ENCODE measurements at places on chromosomes 6 and 20.

DNA sequence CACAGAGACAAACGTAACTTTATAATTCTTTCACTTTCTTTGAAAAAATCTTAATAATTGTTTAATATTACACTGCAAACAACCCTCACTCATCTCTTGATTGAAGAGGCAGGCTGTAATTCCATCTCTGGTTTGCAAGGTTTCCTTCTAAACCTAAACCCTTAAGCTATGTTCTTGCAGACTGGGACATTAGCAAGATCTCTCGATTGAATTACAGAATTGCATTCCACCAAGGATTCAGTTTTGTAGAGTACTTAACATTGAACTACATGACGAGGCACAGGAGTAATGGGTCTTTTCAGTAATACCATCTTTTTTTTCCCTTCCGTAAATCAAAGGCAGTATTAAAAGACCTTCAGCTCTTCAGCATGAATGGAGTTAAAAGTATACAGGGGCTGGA lies 111.6 kb upstream of the EEF1E1 start:
- DNase-seq: no peak

- peak; percentile 58 for DNase-seq
Observed at GRCh38 chr6:113857556-113858479, 673 bp downstream of the MARCKS start.

- DNase-seq: no peak
Observed at GRCh38 chr6:35312076-35312800, 14.6 kb downstream of the DEF6 start.

DNA sequence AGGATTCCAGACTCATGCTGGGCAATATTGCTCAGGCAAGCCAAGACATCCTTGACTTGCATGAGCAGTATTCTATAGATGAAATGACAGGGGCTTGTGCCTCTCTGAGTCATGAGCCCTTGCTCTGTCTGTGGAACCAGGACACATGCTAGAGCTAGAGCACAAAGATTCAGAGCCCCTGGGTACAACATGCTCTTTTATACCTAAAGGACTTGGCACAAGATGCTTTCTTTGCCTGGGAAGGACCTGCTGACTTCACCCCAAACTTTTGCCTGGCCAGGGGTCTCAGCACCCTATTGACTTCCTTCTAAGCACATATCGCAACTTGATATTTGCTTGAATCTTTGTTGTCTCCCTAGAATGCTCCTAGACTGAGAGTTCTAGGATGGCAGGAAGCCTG lies 27.4 kb downstream of the TGM6 start:
- no peak for DNase-seq

GRCh38 chr20:48770700-48771442 lies 56.9 kb downstream of the PREX1 start:
- no peak for DNase-seq

DNA sequence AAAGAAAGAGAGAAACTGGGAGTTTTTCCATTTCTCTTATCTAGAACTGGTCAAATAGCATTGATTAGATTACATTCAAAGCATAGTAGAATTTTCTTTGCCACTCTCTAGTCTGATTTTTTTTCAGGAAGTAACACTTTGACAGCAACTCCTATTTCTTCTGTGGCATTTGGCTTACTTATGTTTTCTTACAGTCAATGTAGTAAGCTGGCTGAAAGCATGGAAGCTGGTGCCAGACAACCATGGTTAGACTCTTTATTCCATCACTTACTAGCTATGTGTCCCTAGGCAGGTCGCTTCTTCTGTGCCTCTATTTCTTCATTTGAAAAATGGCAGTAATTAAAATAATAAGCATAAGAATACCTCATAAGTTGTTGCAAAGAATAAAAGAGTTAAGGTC lies 54.2 kb upstream of the OPRM1 start:
- no peak for DNase-seq

GRCh38 chr6:40606526-40606925 lies 19.4 kb upstream of the LRFN2 start:
- no peak for DNase-seq

GRCh38 chr6:48101290-48101689 lies 9.7 kb downstream of the PTCHD4 start:
- DNase-seq: peak; percentile 5

DNA sequence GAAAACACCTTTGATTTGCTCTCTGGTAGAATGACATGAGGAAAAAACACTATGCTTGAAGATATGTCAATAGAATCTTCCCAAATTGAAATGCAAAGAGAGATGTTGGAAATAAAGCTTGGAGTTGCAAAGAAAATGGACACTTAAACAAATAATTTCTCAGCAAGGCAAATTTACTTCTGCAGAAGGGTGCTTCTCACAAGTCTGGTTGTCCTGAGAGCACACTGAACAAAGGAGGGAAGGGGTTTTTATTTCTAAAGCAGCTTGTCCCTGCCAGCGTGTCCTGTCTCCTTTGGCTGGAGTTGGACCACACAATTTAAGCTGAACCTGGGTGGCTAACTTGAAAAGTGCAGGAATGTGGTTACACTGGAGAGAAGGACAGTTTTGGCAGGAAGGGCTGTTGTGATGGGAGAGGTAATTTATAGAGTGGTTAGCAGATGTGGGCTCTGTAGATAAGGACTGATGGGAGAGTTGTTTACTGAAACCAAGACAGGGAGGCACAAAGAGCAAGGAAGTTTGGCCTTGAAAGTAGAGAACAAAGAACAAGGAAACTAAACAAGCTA lies 454.6 kb upstream of the EYS start:
- DNase-seq: no peak

GRCh38 chr6:153997221-153997620 lies 41.8 kb upstream of the OPRM1 start:
- no peak for DNase-seq

DNA sequence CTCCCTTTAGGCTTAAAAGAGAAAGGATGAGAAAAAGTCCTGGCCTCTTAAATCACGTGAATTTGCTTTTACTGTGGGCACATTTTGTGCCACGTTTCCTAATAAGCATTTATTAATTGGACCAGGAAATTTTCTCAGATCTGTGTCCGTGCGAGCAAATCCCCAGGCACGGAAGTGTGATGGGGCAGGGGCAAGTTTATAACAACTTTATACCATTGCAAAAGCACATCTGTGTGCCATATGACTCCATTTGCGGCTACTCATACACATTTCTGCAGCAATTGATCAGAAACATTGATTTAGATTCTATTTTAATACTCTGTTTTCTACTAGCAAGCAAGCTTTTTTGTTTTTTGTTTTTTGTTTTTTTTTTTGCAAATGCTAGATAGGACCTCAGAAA lies 373.2 kb downstream of the TAF4 start:
- DNase-seq: no peak

DNA sequence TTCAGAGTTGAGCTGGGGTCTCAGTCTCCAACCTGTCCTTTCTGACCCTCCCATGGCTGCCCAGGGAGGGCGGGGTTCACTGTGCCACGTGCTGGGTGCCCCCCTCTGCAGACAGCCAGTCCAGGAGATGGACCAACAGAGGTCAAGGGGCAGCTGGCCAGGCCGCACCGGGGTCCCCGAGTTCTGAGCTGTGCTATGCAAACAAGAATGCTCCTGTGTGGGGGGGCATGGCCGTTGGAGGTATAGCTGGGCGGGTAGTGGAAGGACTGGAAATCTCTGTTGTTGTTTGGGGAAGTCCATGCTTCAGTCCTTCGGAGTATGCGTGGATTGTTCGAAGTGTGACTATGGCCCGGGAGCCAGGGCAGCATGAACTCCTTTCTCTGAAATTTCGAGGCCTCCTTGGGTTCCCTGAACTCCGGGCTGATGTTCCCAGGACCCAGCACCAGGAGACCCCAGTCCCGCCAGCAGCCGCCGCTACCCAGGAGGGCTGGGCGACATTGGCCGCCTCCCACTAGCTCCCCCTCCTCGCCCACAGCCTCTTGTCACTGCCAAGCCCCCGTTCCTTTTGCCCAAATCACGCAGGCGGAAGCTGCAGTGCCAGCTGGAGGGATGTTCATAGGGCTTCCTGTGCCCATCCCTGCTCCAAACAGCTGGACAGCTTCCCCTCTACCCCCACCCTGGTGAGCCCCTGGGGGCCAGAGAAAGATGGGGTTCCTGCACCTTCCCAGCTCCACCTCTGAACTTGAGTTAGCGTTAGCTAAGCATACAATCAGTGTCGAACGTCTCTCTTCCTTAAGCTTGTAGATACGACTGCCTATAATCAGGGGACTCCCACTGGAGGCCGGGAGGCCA lies 126.6 kb downstream of the TAF4 start:
- no peak for DNase-seq

- no peak for DNase-seq
Observed at GRCh38 chr20:59774204-59774641, 159.2 kb downstream of the SYCP2 start.

DNA sequence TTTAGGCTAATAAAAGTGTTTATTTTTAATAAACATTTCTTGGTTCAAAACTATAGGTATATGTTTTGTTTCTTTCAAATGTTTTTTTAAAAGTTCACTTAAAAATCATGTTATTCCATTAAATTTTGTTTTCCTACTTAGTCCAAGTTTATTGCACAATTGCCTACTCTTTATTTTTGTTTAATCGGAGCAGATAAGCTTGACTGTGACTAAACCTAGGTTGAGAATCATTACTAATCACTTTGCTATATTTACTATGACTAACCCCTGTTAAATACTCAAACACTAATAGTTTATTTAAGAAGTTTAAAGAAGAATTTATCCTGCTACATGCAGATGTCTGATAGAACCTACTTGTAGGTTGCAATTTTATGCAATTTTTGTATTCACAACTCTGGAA lies 18.8 kb downstream of the MAP3K4 start:
- DNase-seq: peak; percentile 64

DNA sequence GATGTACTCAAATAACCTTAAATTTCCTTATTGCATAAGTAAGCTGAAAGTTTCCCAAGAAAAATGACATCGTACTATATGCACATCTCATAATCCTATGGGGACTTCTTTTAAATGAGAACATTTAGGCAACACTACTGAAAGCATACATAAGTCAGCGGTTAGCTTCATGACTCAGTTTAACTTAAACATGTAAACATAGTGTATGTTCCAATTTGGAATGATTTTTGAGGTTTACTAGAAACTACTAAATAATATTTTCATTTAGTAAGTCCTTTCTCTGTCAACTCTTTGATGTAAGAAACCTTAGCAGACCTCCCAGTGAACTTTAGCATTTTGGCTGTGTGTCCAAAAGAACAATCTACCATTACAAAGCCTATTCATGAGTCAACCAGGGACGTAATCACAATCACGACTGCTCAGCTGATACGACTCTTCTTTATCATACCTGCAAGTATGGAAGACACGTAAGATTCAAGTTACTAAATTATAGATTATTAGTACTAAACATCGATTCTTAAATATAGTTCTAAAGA lies 19.3 kb downstream of the HIVEP2 start:
- DNase-seq: no peak

GRCh38 chr20:36031806-36032205 lies 63.4 kb downstream of the CNBD2 start:
- DNase-seq: no peak

DNA sequence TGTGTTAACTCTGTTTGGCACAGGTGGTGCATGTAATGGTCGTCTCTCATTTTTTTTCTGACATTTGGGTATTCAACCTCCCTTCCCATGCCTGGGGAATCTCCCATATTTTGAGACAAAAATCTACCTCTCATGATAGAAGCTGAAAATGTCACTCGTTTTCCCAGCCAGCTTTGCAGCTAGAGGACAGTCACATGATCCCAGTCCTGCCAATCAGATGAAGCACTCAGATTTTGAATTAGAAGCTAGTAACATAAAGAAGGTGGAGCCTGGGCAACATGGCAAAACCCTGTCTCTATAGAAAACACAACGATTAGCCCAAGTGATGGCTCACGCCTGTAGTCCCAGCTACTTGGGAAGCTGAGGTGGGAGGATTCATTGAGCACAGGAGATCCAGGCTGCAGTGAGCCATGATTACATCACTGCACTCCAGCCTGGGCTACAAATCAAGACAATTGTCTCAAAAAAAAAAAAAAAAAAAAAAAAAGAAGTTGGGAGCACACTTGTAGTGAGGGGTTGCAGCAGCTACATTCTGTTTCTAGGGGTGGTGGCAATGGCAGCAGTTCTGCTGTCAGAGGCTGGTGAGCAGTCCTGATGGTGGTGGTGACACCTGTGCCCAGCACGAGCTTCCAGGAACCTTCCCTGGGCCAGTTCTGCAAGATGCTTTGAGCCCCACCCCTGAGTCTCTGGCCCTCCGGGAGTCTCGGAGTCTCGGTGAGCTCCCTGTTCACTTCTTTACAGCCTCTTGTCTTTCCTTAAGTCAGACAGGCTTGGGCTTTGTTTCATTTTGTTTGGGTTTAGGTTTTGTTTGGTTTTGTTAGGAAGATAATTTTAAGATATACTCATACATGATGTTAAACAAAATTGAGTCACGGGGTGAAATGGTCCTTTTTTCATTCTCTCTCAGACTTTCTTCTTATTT lies 94.1 kb upstream of the KCNG1 start:
- no peak for DNase-seq

GRCh38 chr6:10309457-10310329 lies 105.2 kb downstream of the TFAP2A start:
- DNase-seq: no peak

DNA sequence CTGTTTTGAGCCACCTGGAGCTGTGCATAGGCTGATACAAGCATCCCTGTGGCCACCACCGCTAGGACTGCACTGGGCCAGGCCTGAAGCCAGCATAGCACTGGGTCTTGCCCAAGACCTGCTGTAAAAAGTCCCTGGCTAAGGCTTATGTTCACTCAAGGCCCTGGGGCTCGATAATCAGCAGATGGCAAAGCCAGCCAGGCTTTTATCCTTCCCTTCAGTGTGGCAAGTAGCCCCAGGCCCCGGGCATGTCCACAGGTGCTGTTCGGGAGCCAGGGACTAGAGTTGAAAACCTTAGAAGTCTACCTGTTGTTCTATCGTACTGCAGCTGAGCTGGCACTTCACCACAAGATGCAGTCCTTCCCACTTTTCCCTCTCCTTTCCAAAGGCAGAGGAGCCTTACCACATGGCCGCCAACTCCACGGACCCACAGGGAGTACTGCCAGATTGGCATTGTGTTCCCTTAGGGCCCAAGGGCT lies 226.4 kb upstream of the ZNF217 start:
- no peak for DNase-seq

- no peak for DNase-seq
Observed at GRCh38 chr6:4176907-4177306, 41.5 kb upstream of the ECI2 start.

DNA sequence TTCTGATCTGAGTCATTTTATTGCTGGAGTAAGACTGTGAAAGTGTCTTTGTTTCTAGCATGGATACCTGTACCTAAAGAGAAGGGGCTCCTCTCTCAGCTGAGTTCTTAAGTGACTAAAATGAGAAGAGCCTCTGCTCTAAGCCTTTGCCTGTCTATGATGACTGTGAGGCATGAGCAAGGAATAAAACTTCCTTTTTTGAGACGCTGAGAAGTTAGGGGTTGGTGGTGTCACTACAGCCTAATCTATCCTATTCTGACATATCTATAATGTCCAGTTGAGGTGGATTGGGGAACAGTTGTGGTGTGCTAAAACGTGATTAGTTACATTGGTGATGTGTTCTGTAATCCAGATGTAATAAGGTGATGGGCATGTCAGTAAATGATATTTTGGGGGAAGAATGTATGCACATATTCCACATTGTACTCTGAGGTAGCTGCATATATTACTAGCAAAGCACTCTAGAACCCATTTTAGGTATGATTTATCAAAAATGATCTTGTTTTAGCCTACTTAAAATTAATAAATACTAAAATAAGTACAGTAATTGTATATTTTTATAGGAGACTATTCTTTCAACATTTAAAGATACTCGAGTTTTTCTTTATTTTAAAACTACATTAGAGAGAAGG lies 18.1 kb downstream of the ADGRB3 start:
- DNase-seq: no peak

GRCh38 chr6:19928461-19928860 lies 91.3 kb downstream of the ID4 start:
- no peak for DNase-seq

GRCh38 chr20:54004445-54004844 lies 65.9 kb downstream of the BCAS1 start:
- DNase-seq: no peak

- DNase-seq: no peak
Observed at GRCh38 chr20:3237011-3237957, 1.7 kb downstream of the SLC4A11 start.
